ENCODE measurements at places on chromosomes 5 and 9.

- DNase-seq = no peak
Observed at GRCh38 chr5:77957-78804, 13.8 kb upstream of the PLEKHG4B start.

GRCh38 chr9:28014212-28014611 is 440.9 kb upstream of the C9orf72 start:
- no peak for DNase-seq

- no peak for DNase-seq
Observed at GRCh38 chr9:134533850-134534588, 107.6 kb upstream of the COL5A1 start.

- DNase-seq = no peak
Observed at GRCh38 chr5:171050916-171051315, 189.1 kb downstream of the RANBP17 start.

DNA sequence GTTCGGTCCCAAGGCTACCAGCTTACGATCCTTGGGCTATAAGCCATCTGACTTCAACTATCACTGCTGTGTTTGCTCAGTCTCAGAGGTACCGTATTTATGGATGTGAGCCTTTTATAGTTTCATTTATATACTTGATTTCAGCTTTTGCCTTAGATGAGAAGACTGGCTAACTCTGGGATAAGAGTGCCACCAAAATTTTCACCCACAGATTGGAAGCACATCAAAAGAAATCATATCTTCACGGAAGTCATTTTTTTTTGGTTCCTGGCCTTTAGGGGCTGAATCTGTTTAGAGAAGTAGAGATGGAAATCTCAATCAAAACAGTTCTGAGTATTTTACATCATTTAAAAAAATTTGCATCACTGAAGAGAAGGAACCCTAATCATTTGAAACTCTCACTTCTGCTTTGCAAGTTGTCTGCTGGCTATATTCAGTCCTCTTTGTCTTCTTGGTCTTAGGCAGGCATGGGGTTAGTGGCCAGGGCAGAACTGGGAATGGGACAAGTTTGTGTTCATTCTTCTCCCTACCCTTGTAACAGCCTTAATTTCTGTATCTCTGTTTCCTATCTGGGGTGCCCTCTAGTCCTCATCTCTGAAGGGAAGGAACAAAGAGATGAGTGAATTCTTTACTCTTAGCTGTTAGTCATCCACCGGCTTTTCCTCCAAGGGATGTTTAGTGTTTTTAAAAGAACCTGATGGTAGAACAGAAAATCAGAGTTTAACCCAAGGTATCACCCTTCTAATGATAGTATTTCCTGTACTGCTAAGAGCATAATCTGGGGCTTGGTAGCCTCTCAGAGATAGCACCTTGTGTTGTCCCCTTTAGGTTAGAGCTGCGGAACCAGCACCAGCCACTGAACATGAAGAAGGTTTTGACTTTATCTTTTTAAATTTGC is 14.1 kb upstream of the TNFAIP8 start:
- DNase-seq = no peak

- no peak for DNase-seq
Observed at GRCh38 chr5:103286622-103287021, 28.1 kb downstream of the MACIR start.

All from stimulated activated CD4-positive, alpha-beta T cell treated with anti-CD3 and anti-CD28 coated beads, Interleukin-4, amount 100 ng/mL, for 48 hours (primary cell).